ENCODE measurements at places on chromosomes 2 and 18.
A peak's percentile ranks its signal among the peaks of the same experiment; 100 is the strongest.

GRCh38 chr18:13558790-13559189 is 167.6 kb downstream of the FAM210A start:
- DNase-seq = no peak

- no peak for DNase-seq
These were observed 683 bp upstream of the TBC1D8 start for GRCh38 chr2:101151859-101152271.

GRCh38 chr2:121483846-121484245 is 46.8 kb upstream of the RNU4ATAC start:
- DNase-seq = no peak

- DNase-seq = no peak
These were observed 15.6 kb downstream of the PPP4R3B start for GRCh38 chr2:55601849-55602248.

DNA sequence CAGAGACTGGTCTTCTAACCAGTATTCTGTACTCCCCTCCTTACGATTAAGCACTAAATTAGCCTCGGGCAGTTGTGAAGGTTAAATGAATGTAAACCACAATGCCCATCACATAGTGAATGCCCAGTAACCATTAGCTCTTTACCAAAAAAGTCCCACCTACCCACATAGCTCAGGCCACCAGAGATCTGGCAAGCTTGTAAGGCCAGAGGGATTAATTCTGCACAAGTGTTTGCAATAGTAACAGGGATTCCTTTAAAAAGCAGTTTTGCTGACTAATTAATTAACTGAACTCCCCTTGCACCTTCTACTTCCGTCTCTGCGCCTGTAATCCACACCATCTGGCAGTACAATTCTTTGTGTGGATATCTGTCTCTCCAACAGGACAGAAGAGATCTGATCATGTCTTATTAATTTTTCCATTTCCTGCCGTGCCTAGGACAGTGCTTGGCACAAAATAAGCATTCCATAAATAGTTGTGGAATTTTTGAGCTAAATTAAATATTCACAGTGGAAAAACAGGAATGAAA is 36.2 kb upstream of the IGFBP2 start:
- no peak for DNase-seq

DNA sequence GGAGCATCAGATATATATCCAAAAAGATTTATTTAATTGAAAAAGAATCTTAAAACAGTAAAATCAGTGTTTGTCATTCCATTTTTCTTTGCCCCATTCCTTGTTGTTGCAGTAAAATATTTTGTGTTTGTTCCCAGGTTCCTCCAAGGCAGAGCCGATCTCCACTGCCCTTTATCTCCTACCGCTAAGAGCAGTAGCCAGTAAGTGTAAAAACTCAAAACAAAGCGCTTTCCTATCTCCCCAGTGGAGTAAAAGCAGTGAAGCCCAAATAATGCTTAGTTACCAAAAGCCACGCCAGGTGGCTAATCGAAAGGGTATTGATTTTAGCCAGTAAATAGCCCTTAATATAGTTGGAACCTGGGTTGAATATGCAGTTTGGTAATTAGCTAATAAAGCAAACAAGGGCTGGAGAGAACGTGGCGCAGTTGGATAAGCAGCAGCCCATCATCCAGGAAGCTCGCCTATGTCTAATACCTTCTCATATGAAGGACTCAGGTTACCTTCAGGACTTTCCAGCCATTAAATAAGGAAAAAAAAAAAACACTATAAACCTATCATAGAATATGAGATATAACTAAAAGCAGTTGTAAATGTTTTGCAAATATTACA is 12.4 kb upstream of the GPD2 start:
- no peak for DNase-seq

DNA sequence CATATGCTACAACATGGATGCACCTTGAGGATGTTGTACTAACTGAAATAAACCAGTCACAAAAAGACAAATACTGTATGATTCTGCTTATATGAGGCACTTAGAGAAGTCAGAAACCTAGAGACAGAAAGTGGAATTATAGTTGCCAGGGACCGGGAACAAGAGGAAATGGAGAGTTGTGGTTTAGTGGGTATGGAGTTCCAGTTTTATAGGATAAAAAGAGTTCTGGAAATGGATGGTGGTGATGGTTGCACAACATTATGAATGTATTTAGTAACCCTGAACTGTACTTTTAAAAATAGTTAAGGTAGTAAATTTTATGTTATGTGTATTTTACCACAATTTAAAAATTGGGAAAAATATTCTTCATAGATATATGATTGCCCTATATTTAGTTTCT is 97.7 kb downstream of the DPP4 start:
- DNase-seq = no peak

GRCh38 chr2:172086241-172087206 is 1.2 kb downstream of the DLX1 start:
- peak; percentile 38 for DNase-seq

DNA sequence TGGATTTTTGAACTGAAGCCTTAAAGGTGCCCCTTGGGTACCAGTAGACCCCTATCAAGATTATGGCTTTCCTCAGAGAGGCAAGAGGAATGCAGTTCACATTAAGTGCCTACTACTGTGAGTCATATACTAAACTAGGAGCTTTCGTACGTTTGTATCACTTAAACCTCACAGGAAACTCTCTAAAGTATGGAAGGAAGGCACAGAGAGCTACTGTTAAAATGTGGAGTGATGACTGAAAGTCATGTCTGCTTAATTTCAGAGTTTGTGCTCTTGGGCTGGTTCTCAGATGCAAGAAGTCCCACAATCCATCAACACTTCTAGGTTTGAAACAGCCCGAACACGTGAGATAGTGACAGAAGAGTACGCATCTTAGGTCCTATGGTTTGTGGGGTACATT is 4.7 kb downstream of the PLCL1 start:
- no peak for DNase-seq
